ENCODE measurements at places on chromosomes 5 and 9. TPM values are rescaled to one million over a fixed set of nuclear protein-coding genes. Genes with fewer than 3 reads are reported as not detected.

DNA sequence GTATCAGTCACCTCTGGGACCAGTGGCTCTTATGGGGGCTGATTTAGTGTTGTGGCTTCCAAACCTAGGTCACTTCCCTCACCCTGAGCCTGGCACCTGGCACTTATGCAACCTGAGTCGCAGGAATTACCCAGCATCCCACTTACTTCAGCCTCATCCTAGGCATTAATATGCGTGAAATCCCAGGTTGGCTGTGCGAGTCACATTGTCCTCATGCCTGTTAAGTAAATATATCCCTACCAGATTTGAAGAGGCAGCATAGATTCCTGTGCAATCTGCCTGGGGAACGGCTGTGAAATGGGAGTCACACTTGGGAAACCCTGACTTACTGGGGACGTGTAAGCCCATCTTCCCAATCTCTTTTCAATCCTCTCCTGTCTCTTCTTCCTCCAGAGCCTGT, 42.7 kb upstream of the AKNA start:
- H3K36me3 ChIP-seq: no peaks in the 10 kb centered on the region
- H3K4me3 ChIP-seq: no peak overlapping the region
- H3K4me1 ChIP-seq: no peaks in the 10 kb centered on the region
- no peaks in the 10 kb centered on the region for H3K27me3 ChIP-seq
- H3K27ac ChIP-seq: no peak overlapping the region

The SLC46A2 gene
- 0.66 TPM for total RNA-seq

GRCh38 chr9:78207319-78207718, 28.6 kb upstream of the CEP78 start:
- no peak overlapping the region for H3K4me3 ChIP-seq
- H3K27me3 ChIP-seq: no peaks in the 10 kb centered on the region
- H3K4me1 ChIP-seq: no peaks in the 10 kb centered on the region
- no peak for DNase-seq
- H3K27ac ChIP-seq: no peak overlapping the region

DNA sequence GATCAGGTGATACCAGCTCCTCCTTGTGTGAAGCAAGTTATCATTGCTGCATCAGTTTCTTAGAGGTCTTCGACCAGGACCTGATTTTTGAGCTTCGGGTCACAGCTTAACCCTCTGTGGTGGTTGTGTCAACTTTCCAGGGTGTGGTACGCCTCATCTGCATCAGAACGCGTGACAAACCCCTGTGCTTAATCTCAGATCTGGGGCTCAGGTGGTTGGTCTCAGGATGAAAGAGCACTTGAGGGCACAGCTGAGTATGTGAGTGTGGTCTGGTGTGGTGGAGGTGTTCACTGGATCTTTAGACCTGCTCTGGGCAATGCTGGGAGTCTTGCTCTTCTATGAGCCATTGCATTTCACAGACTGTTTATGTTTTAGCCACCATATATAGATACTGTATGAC, 64.1 kb downstream of the OSTF1 start:
- no peak overlapping the region for H3K4me3 ChIP-seq
- H3K27ac ChIP-seq: no peak overlapping the region
- no peaks in the 10 kb centered on the region for H3K36me3 ChIP-seq
- no peaks in the 10 kb centered on the region for H3K4me1 ChIP-seq
- DNase-seq: no peak
- H3K27me3 ChIP-seq: no peaks in the 10 kb centered on the region

GRCh38 chr5:151706906-151707305, 20.2 kb upstream of the SPARC start:
- H3K4me1 ChIP-seq: no peaks in the 10 kb centered on the region
- no peaks in the 10 kb centered on the region for H3K36me3 ChIP-seq
- H3K27ac ChIP-seq: no peak overlapping the region
- no peaks in the 10 kb centered on the region for H3K27me3 ChIP-seq

GRCh38 chr9:132789719-132790118, 88.4 kb downstream of the AK8 start:
- no peaks in the 10 kb centered on the region for H3K4me1 ChIP-seq
- H3K36me3 ChIP-seq: no peaks in the 10 kb centered on the region
- no peak overlapping the region for H3K4me3 ChIP-seq
- peak; percentile 5 for DNase-seq

The TOR4A gene
- 23.8 TPM for total RNA-seq

GRCh38 chr5:15433709-15434108, 66.3 kb upstream of the FBXL7 start:
- H3K4me3 ChIP-seq: no peak overlapping the region
- no peak for DNase-seq
- no peak overlapping the region for H3K27ac ChIP-seq
- H3K27me3 ChIP-seq: no peaks in the 10 kb centered on the region
- H3K36me3 ChIP-seq: no peaks in the 10 kb centered on the region

The CEL gene
- total RNA-seq: 1.0 TPM

DNA sequence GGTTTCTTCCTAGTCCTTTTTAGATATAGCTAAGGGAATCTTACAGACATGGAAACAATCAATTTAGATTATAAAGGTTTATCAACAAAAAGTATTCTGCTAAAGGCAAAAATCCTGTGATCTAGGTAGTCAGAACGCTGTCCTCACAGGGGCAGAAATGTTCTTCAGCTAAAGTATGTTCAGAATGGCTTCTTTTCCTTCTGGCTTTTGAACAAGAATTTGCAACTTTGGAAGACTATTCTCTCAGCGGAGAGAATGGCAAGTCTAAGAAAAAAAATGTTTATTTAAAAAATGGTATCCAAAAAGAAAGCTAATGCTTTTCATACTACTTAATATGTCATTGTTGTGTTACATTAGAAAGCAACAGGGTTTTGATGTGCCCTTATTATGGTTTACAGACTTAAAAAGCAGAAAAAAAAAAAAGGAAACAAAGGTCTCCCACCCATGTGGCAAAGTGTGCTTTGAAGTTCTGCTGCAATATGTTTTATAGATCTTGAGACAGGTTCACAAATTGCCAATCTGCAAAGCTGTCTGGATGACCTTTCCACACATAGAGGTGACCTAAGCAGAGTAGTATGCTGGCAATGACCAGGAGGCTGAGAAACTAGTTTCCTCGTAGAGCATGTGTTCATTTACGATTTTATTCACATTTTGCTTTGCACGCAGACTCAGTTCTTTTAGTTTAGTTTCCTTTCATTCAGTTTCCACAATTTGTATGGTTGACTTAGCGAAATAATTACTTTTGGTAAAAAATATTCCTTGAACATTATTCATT, 45.1 kb upstream of the PJA2 start:
- H3K4me1 ChIP-seq: peaks cover 7% of the 10 kb centered on the region
- no peak overlapping the region for H3K4me3 ChIP-seq
- DNase-seq: no peak
- H3K36me3 ChIP-seq: no peaks in the 10 kb centered on the region
- H3K27me3 ChIP-seq: no peaks in the 10 kb centered on the region
- H3K27ac ChIP-seq: no peak overlapping the region

DNA sequence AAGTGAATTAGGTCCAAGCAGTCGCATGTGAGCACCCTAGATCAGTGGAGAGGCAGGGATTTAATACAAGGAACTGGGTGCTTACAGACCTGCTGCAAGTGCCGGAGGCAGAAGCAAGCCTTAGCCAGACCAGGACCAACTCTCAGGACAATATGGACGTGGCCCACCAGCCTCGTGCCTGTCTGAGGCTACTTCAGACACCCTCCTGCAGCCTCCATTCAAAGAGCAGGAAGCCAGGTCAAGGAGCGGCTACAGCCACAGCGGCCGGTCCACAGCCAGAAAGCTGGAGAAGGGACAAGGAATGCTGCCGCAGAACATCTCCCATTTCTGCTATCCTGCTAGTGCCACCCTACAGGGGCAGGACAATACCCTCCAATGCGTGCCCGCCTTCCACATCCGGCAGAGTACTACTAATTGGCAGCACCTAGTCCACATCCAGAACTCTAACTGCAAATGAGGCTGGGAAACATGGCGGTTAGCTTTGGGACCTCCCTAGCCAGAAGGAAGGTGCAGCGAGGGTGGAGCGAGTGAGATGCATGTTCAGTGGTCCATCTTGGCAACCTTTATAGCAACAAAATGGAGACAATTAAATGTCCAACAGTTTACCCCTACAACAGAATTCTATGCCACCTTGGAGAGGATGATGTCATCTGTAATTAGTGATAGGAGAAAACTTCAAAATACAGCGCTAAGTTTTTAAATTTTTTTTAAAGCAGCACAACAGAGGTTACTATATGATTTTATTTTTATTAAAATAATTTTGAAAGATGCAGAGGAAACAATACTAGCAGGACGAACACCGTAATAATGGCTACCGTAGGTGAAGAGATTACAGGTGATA, 1.0 kb upstream of the ALDH1B1 start:
- H3K4me3 ChIP-seq: no peak overlapping the region
- no peak for DNase-seq
- peak overlapping the region; percentile 74 for H3K27ac ChIP-seq
- no peaks in the 10 kb centered on the region for H3K36me3 ChIP-seq
- no peaks in the 10 kb centered on the region for H3K4me1 ChIP-seq

GRCh38 chr5:107538331-107538730, 132.4 kb downstream of the EFNA5 start:
- no peaks in the 10 kb centered on the region for H3K36me3 ChIP-seq
- H3K27me3 ChIP-seq: no peaks in the 10 kb centered on the region
- no peak for DNase-seq
- no peaks in the 10 kb centered on the region for H3K4me1 ChIP-seq

- no peaks in the 10 kb centered on the region for H3K27me3 ChIP-seq
- H3K4me3 ChIP-seq: no peak overlapping the region
- H3K36me3 ChIP-seq: no peaks in the 10 kb centered on the region
- H3K4me1 ChIP-seq: no peaks in the 10 kb centered on the region
- DNase-seq: peak; percentile 66
Measured at GRCh38 chr5:143657647-143658285, 154.2 kb upstream of the HMHB1 start.

The TMEM174 gene
- 1.1 TPM for total RNA-seq

GRCh38 chr5:179405426-179406030, 60.3 kb upstream of the ADAMTS2 start:
- peak; percentile 58 for DNase-seq
- no peaks in the 10 kb centered on the region for H3K4me1 ChIP-seq
- no peaks in the 10 kb centered on the region for H3K27me3 ChIP-seq
- no peaks in the 10 kb centered on the region for H3K36me3 ChIP-seq

GRCh38 chr9:83066771-83067170, 3.8 kb upstream of the RASEF start:
- no peak overlapping the region for H3K4me3 ChIP-seq
- H3K27ac ChIP-seq: no peak overlapping the region

DNA sequence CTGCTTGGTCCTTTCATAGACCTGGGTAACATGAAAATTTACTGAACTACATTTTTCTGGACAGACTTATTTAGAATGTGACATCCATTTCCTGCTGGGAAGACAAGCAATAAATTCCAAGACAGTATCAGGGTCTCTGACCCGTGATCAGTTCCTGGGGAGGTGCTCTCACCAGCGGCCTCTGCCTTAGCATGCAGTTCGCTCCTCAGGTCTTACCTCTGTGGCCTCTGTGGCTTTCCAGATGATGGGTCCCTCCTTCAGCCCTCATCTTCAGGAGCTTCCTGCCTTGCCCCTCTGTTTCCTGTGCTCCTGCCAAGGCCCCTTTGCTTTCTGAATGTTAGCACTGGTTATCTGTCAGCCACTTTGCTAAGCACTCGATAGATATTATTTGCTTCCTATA, 66.4 kb downstream of the CMYA5 start:
- no peak overlapping the region for H3K4me3 ChIP-seq
- no peaks in the 10 kb centered on the region for H3K27me3 ChIP-seq
- H3K4me1 ChIP-seq: peaks cover 24% of the 10 kb centered on the region
- H3K36me3 ChIP-seq: no peaks in the 10 kb centered on the region

GRCh38 chr9:90637626-90638025, 5.0 kb downstream of the DIRAS2 start:
- H3K4me3 ChIP-seq: no peak overlapping the region
- DNase-seq: no peak
- no peak overlapping the region for H3K27ac ChIP-seq
- H3K36me3 ChIP-seq: no peaks in the 10 kb centered on the region
- H3K27me3 ChIP-seq: no peaks in the 10 kb centered on the region

The PIP5KL1 gene
- 3.0 TPM for total RNA-seq

The LCN15 gene
- not detected for total RNA-seq

- no peaks in the 10 kb centered on the region for H3K36me3 ChIP-seq
- H3K27me3 ChIP-seq: no peaks in the 10 kb centered on the region
- H3K27ac ChIP-seq: no peak overlapping the region
- H3K4me3 ChIP-seq: no peak overlapping the region
- no peak for DNase-seq
Measured at GRCh38 chr5:132665574-132666080, 7.7 kb downstream of the IL13 start.

GRCh38 chr5:37774912-37775483, 64.8 kb downstream of the GDNF start:
- no peaks in the 10 kb centered on the region for H3K4me1 ChIP-seq
- no peaks in the 10 kb centered on the region for H3K27me3 ChIP-seq
- H3K4me3 ChIP-seq: no peak overlapping the region
- no peak overlapping the region for H3K27ac ChIP-seq

DNA sequence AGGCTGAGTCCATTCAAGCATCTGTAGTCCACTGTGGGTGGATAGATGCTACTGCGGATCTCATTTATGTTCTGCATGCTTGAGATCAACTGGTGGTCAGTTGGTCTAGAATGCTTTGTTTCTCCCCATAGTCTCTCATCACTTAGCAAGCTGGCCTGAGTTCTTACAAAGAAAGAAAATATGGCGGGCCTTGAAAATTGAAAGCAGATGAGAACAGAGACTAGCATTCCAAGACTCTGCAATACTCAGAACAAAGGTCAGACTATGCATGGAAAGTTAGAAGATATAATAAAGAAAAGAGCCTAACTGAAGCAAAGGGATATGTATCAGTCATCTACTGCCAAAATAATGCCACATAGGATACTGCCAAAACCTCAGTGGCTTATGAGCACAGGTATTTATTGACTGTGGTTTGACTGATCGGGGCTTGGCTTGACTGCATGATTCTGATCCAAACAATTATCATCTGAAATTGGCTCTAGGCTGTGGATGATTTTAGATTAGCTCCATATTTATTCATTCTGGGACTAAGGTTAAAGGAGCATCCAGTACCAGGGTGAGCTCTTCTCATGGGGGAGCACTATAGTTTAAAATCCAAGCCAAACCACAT, 258.9 kb downstream of the TAF11L14 start:
- H3K27ac ChIP-seq: no peak overlapping the region
- no peaks in the 10 kb centered on the region for H3K4me1 ChIP-seq
- H3K27me3 ChIP-seq: no peaks in the 10 kb centered on the region

The MARVELD2 gene
- 41.2 TPM for total RNA-seq

GRCh38 chr5:143955141-143955540, 143.2 kb downstream of the HMHB1 start:
- H3K27me3 ChIP-seq: no peaks in the 10 kb centered on the region
- DNase-seq: peak; percentile 5
- H3K36me3 ChIP-seq: no peaks in the 10 kb centered on the region

GRCh38 chr5:134101686-134102439, 12.6 kb upstream of the TCF7 start:
- H3K4me1 ChIP-seq: no peaks in the 10 kb centered on the region
- DNase-seq: peak; percentile 47

DNA sequence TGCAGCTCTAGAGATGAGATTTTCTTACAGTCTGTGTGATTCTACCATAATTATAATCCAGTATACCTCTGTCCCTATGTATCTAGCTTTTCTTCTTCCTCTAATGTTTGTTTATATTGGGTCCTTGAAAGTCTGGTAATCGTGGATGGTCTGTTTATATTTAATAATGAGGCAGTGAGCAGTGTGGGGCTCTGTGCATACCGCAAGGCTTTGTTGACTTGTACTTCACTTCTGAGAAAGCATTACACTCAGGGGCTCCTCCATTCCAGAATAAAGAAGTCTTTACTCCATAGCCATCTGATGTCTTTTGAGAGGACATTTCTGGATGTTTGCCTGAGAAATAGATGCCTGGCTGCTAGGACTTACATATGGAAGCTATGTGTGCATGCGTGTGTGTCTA, 4.5 kb upstream of the MPDZ start:
- no peaks in the 10 kb centered on the region for H3K36me3 ChIP-seq
- DNase-seq: no peak
- H3K4me1 ChIP-seq: no peaks in the 10 kb centered on the region
- no peaks in the 10 kb centered on the region for H3K27me3 ChIP-seq

The ANKRD31 gene
- total RNA-seq: 0.38 TPM
